ENCODE measurements at places on chromosomes 3 and 15.

DNA sequence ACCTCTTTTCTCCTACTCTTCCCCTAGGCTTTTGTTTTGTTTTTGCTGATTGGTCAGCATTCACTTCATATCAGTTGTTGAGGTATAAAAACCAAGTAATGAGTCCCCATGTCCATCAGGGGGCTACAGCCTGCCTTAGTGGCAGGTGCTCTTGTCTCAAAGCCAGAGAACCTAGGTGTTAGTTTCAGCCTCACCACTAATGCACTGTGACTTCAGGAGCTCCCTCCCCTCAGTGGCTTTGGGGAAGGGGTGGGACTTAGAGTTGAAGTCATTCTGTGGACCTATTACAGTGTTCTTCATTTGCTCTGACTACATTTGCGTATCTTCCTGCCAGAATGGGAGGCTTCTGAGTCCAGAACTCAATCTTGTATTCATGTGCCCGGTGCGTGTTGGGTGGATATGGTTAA is 41.6 kb downstream of the NR2C2 start:
- DNase-seq, result no peak

DNA sequence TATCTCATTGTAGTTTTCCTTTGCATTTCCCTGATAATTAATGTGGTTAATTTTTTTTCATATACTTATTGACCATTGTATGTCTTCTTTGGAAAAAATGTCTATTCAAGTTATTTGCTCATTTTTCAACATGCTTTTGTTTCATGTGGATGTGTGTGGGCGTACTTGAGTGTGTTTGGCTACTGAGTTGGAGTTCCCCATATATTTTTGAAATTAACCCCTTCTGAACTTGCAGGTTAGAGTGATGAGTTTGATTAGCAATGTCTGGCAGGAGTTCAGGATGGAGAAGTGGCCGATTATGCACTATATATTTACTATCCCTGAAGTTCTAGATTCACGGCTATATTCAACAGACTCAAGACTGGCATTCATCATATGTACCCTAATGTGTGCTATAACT is 250.4 kb upstream of the TTC14 start:
- no peak for DNase-seq

- DNase-seq, result no peak
Measured at GRCh38 chr3:161695811-161696210, 199.2 kb downstream of the OTOL1 start.

DNA sequence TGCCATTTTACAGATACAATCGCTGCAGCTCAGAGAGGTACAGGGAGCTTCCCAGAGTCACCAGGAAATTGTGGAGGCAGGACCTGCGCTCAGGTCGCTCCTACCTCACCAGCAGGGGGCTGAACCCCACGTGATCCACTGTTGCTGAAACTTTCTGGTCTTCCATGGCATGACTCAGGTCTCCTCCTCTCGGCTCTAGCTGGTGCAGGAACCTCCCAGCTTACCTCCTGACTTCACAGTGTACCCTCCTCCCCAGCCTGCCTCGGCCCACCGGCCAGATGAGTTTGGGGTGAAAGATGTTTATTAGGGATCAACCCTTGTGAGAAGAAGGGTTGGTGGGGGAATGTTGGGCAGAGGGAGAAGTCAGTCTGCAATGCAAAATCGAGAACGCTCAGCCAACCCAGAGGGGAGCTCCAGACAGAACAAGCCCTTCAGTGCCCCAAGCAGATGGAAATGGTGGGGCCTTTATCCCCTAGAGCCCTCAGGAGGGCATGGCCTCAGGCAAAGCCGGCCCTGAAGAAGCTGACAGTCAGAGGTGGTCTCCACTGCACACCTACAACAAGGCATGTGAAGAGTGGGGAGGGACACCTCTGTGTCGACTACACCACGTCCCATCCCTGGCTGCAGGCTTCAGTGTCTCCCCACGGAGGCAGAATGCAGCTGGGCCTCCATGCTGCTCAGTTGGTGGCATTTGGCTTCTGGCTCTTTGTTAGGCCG is 118.6 kb upstream of the PRR20G start:
- no peak for DNase-seq

GRCh38 chr3:57787867-57788623 is 31.9 kb downstream of the SLMAP start:
- no peak for DNase-seq

- DNase-seq, result no peak
Measured at GRCh38 chr15:37981775-37982174, 47.3 kb downstream of the TMCO5A start.

- DNase-seq, result no peak
Measured at GRCh38 chr3:14770591-14770990, 48.2 kb upstream of the FGD5 start.

DNA sequence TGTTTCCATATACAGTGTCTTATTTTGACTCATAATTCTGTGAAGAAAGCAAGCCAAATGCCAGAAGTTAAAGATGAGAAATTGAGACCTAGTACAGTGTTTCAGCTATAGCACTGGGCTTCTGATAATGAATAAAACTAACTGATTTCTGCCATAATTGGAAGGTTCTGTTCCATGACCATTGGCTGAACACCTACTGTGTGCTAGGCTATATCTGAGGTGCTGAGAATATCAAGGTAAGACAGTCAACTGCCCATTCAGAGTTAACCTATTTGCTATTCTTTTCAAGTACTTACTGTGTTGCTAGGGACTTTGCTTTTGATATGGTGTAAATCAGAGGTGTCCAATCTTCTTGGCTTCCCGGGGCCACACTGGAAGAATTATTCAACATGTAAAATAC is 73.4 kb downstream of the LHFPL4 start:
- no peak for DNase-seq

- DNase-seq, result peak; percentile 67
Measured at GRCh38 chr3:18127174-18127858, 297.8 kb downstream of the SATB1 start.

GRCh38 chr3:126546013-126546412 is 12.7 kb downstream of the C3orf22 start:
- no peak for DNase-seq

DNA sequence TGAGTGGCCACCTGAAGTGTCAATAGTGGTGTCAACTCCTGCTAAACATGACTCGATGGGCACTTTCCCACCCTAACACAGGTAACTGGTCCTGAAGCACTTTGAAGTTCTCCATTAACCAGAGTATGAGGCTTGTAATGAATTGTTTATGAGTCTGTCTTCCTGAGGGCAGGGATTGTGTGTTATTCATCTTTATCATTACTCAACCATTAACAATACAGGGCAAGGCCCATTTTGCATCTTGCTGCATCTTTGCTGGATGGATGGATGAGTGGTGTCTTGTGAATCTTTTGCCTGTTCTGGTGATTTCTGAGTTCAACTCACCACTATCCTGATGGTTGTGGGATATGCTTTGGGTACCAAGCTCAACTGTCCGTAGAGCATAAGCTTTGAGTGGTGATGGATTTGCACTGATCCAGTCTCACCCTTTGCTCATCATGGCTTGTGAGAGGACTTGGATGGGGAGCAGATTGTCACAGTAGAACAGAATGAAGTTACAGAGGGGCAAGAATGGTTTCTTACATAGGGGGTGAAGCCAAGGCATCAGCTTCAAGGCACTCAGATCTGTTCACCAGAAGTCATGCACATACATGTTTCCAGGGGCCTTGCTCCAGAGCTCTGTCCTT is 22.3 kb upstream of the EPB42 start:
- DNase-seq, result no peak

- DNase-seq, result no peak
Measured at GRCh38 chr3:73581134-73581846, 43.5 kb downstream of the PDZRN3 start.

GRCh38 chr15:80207887-80208286 is 44.1 kb downstream of the CTXND1 start:
- DNase-seq, result no peak

GRCh38 chr3:178082326-178082906 is 453.8 kb upstream of the KCNMB2 start:
- DNase-seq, result no peak

GRCh38 chr15:34691034-34691433 is 63.8 kb downstream of the GJD2 start:
- DNase-seq, result no peak

DNA sequence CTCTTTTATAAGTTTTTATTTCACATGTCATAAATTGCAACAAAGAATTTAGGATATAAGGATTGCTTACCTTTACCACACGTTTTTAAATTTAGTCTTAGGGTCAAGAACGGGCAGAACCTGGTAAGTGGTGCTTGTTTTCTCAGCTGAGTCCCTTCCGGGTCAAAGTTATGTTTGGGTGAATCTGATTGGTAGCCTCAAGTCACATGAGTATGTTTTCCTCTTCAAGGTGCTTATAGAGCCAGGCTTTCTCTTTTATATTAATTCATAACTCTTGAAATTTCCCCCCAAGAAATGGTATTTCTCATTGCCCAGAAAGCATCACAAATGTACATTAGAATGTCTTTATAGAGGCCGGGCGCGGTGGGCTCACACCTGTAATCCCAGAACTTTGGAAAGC is 415.7 kb upstream of the ROBO2 start:
- no peak for DNase-seq

GRCh38 chr15:50234764-50235163 is 30.8 kb downstream of the HDC start:
- no peak for DNase-seq

DNA sequence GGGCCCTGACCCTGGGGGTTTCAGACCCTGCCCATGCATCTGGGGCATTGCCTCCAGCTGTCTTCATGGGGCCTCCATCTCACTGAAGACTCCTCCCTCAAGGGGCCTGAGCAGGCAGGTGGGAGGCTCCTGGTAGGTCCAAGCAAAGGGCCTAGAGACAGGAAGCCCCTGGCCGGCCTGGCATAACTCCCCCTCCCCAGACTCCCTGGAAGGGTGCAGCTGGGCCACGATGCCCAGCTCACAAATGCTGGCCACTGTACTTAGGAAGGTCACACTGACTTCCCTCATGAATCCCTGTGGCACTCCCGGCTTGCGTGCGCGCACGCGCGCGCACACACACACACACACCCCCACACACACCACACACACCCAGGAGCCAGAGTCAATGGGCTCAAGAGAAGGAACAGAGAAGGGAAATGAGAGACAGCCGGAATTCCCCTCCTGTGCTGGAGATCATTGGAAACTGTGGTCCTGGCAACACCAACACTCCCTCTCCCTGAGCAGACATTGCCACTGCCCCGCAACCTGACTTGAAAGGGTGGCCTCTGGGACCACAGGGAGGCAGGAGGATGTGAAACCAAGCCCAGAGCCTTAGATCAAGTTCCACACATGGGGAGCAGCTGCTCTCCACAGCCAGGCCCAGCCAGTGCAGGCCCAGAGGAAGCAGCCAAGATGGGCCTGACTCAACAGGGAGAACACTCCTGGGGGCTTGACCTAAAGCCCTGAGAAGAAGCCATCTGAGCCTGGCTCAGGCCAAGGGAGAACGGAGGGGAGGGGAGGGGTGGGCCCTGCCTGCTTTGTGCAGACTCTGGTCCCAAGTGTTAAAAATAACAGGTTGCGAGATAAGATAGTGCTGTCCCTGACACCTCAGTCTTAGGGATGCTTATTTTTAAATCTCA is 69.7 kb downstream of the SCN5A start:
- DNase-seq, result no peak

DNA sequence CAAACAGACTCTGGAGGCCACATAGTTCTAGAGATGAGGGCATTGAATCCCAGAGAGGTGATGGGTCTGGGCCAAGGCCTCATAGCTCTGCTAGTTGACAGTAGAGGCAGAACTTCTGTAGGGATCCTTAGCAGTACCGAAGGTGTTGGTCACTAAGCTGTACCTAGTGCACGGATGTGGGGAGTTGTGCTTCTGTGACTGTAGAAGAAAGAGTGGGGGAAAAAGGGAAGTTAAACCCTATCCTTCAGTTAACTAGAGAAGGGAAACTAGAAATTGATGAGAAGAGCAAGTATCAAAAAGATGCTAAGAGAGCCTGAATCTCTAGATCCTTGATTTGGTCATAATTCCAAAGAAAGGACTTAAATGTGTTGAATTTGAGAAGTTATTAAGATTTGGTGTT is 186.7 kb downstream of the NFKBIZ start:
- DNase-seq, result no peak

DNA sequence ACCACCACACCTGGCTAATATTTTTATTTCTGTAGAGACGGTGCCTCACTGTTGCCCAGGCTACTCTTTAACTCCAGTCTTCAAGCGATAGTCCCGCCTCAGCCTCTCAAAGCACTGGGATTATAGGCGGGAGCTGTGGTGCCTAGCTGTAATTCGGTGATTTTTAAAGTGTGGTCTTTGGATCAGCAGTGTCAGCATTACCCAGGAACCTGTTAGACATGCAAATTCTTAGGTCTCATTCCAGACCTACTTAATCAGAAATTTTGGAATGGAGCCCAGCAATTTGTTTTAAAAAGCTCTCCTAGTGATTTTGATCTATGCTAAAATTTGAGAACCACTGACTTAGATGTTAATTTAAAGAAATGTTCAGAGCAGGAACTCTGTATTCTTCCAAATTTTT is 51.9 kb downstream of the GOLM2 start:
- DNase-seq, result no peak

- DNase-seq, result peak; percentile 12
Measured at GRCh38 chr3:185983495-185984141, 45.8 kb upstream of the TRA2B start.

DNA sequence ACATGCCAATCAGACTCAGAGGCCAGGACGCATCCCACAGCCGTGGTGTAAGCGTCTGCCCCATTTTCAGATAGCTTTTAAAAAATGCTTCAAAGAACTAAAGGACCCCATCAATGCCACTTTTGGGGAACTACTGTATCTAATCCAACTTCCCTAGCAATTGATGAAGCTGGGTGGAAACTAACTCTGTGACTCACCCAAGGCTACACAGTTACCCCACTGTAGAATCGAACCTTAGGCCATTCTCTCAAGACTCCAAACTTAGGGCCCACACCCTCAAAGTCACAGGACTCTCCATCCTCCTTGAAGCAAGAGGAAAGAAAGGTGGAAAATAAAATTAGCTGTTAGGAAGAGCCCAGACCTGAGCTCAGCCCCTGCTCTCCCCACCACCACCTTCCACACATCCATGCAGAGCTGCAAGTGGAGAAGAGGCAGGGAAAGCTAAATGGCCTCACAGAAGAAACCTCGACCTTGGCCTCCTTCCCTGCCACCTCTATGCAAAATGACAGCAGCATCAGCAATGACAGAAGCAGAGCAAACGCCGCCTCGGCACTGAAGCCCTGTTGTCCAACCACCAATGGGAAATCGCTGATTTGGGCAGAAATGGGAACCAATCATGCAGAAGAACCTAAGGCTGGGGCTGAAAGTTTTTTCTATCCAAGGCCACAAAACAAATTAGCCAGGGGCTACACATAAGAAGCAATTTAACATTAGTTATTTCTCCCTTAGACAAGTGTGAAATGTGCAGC is 22.2 kb downstream of the ANP32A start:
- no peak for DNase-seq

GRCh38 chr3:35680866-35681650 is 41.7 kb downstream of the ARPP21 start:
- DNase-seq, result no peak
